Lower lobe of right lung (tissue), 2 donors: ENCODE measurements at places on chromosomes 5 and 9. TPM values are rescaled to one million over a fixed set of nuclear protein-coding genes. Genes with fewer than 3 reads are reported as not detected.

DNA sequence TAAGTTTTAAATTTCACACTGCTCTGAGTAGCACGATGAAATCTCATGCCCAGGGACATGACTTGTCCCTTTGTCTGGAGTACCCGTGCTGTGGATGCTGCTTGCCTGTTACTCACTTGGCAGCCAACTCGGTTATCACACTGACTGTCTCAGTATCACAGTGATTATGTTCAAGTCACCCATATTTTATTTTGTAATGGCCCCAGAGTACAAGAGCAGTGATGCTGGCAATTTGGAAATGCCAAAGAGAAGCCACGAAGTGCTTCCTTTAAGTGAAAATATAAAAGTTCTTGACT, 22.8 kb upstream of the SCGB3A2 start:
- no peak for DNase-seq
- H3K36me3 ChIP-seq: no peaks in the 10 kb centered on the region

GRCh38 chr5:20335978-20336377, 348.0 kb upstream of the CDH18 start:
- H3K4me1 ChIP-seq: no peaks in the 10 kb centered on the region
- no peaks in the 10 kb centered on the region for H3K27me3 ChIP-seq
- no peaks in the 10 kb centered on the region for H3K36me3 ChIP-seq
- no peak overlapping the region for H3K27ac ChIP-seq
- H3K4me3 ChIP-seq: no peak overlapping the region

DNA sequence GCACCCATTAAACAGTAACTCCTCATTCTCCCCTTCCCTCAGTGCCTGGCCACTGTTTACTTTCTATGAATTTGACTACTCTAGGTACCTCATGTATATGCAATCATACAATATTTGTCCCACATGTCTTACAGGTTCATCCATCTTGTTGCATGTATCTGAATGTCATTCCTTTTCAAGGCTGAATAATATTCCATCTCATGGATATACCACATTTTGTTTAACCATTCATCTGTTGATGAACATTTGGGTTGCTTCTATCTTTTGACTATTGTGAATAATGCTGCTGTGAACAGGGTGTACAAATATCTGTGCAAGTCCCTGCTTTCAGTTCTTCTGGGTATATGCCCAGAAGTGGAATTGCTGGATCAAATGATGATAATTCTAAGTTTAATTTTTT, 40.9 kb downstream of the INIP start:
- no peak overlapping the region for H3K4me3 ChIP-seq
- no peak for DNase-seq
- no peaks in the 10 kb centered on the region for H3K36me3 ChIP-seq
- no peaks in the 10 kb centered on the region for H3K4me1 ChIP-seq

- H3K27me3 ChIP-seq: no peaks in the 10 kb centered on the region
- no peak overlapping the region for H3K27ac ChIP-seq
- H3K36me3 ChIP-seq: no peaks in the 10 kb centered on the region
- H3K4me1 ChIP-seq: no peaks in the 10 kb centered on the region
- no peak overlapping the region for H3K4me3 ChIP-seq
Measured at GRCh38 chr5:106974272-106974671, 696.5 kb downstream of the EFNA5 start.

DNA sequence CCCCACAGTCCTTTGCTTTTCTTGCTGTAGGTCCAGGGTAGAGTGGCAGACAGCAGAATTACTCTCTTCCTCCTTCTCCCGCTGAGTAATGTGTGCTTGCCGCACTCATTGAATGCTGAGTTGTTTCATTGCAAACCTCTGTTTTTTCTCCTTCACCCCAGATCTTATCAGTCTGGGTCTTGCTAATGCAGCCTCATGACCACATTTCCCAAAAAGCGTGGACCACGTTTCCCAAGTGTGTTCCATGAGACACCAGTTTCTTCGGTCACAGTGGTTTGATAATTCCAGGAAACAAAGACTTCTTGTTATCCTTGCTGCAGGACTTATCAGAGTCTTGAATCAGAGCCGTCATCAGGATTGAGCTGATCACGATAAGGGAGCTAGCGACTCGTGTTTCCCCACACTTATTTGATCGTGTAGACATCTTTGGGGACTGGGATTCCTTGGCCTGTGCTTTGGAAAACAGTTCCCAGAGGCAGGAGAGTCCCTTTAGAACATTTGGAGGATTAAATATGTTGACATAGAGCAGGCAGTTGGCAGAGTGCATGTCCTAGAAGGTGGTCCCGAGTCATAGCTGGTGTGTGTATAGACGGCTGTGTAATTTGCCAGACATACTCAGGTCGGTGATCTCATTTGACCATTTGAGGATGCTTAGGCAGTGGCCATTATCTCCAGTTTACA, 4.4 kb downstream of the LRRC8A start:
- peaks cover 42% of the 10 kb centered on the region for H3K36me3 ChIP-seq
- no peaks in the 10 kb centered on the region for H3K27me3 ChIP-seq
- no peak for DNase-seq
- peak overlapping the region; percentile 18 for H3K4me3 ChIP-seq
- H3K27ac ChIP-seq: peak overlapping the region; percentile 20
- H3K4me1 ChIP-seq: peaks cover 67% of the 10 kb centered on the region

- H3K4me3 ChIP-seq: peak overlapping the region; percentile 93
- peak overlapping the region; percentile 98 for H3K27ac ChIP-seq
- peak; percentile 82 for DNase-seq
Measured at GRCh38 chr9:2016408-2017330, 1.5 kb downstream of the SMARCA2 start.

DNA sequence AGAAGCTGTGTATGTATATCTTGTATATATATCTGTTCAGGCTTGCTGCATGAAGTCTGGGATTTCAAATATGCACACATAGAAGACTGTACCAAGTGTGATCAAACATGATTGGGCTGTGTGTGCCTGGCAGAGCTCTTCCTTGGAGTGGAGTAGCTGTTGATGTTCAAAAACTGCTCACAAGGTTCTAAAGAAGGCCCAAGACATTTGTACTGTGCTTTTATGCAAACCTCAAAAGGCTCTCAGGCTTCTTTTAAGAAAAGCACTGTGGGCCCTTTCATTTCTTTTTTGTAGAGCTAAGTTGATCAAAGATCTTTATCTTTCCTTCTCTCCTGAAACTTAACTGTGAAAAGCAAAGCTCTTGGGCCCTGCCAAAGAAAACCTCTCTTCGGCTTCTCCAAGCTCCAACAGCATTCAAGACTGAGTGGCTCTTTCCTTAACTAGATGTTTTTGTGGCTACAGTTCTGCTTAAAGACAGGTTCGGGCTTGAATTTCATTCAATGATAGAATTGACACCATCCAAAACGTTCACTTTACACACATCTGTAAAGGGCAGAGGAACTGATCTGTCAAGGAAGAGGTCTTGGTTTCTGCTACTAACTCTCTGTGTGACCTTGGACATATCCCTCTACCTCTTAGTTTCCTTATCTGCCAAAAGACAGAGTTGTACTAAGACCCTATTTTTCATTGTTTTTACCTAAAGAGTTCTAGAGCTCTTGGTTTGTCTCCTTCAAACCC, 105.8 kb upstream of the IL6ST start:
- no peaks in the 10 kb centered on the region for H3K36me3 ChIP-seq
- no peaks in the 10 kb centered on the region for H3K27me3 ChIP-seq
- DNase-seq: no peak
- H3K4me1 ChIP-seq: peaks cover 32% of the 10 kb centered on the region
- no peak overlapping the region for H3K4me3 ChIP-seq
- no peak overlapping the region for H3K27ac ChIP-seq

- DNase-seq: no peak
- H3K4me1 ChIP-seq: no peaks in the 10 kb centered on the region
- H3K27ac ChIP-seq: no peak overlapping the region
- H3K36me3 ChIP-seq: no peaks in the 10 kb centered on the region
Measured at GRCh38 chr5:21254161-21254560, 1266.2 kb upstream of the CDH18 start.

DNA sequence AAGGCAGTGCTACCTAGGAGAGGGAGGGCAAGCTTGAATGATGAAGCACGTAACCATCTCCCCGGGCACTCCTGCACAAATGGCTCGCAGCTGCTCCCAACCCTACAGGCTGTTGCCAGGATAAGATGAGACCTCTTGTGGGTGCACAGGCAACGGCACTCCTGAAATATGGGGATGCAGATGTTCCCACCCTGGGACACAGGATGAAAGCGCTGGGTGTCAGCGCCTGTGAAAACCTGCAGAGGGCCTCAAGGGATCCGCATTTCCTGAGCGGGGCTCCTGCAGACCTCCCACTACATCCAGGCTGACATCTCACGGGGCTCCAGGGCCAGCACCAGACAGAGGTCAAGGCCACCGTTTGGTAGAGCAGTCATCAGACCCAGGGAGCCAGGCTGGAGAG, 60.7 kb downstream of the SMIM23 start:
- no peaks in the 10 kb centered on the region for H3K4me1 ChIP-seq
- H3K4me3 ChIP-seq: no peak overlapping the region
- no peak overlapping the region for H3K27ac ChIP-seq
- DNase-seq: no peak
- H3K36me3 ChIP-seq: no peaks in the 10 kb centered on the region
- no peaks in the 10 kb centered on the region for H3K27me3 ChIP-seq

DNA sequence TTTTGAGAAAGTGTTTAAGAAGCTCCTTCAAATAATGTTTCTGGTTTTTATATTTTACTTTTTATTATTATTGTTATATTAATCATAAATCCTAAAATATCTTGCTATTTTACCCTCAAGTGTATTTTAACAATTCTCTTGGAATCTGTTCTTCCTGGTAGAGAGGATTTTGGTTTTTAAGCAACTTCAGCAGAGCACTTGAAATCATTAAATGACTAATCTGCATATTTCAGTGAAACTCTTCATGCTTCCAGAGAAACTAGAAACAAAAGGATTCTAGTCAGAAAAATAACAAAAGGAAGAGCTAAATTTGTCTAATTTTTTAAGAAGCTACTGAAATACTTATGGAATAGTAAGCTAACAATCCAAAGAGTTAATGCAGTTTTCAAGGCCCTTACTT, 1057.3 kb downstream of the TLE1 start:
- DNase-seq: no peak
- no peaks in the 10 kb centered on the region for H3K27me3 ChIP-seq
- H3K4me3 ChIP-seq: no peak overlapping the region
- no peak overlapping the region for H3K27ac ChIP-seq
- H3K4me1 ChIP-seq: no peaks in the 10 kb centered on the region

- H3K4me1 ChIP-seq: peaks cover 3% of the 10 kb centered on the region
- H3K27me3 ChIP-seq: no peaks in the 10 kb centered on the region
- DNase-seq: no peak
Measured at GRCh38 chr9:83405759-83406158, 132.4 kb downstream of the FRMD3 start.

- no peaks in the 10 kb centered on the region for H3K27me3 ChIP-seq
- H3K4me1 ChIP-seq: no peaks in the 10 kb centered on the region
- DNase-seq: no peak
Measured at GRCh38 chr9:90142580-90142979, 500.0 kb downstream of the DIRAS2 start.

DNA sequence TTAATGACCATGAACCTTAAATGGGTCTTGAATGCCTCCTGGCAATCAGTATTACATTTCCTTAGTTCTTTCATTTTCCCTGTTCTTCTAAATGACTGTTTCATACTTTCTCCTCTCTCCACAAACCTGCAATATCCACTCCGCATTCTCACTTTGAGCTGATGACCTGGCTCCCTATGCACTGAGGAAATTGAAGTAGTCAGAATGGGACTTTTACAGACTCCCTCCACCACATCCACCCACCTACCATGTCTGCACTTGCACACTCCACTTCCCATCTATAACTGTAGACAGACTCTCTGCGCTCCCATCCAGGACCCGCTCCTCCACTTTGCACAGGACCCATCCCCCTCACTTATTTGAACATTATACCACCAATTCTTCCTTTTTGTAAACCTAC, 36.2 kb upstream of the GZMA start:
- H3K4me1 ChIP-seq: no peaks in the 10 kb centered on the region
- no peaks in the 10 kb centered on the region for H3K27me3 ChIP-seq
- no peaks in the 10 kb centered on the region for H3K36me3 ChIP-seq

DNA sequence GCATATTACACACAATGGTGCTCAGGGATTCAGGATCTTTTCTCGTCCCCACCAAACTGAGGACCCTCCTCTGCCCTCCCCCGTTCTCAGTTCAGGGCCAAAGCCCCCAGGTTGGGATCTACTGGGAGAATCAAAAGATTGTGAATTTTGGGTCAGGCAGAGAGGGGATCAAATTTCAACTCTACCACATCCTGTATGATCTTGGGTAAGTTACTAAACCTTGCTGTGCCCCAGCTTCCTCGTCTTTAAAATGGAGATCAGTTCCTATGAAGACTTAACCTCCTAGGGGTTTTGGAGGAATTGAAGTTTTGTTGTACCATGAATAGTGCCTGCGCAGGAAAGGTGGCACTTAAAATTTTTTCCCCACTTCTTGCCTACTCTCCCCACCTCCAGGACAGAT, 62.4 kb downstream of the RAI14 start:
- no peaks in the 10 kb centered on the region for H3K36me3 ChIP-seq
- no peak overlapping the region for H3K27ac ChIP-seq
- no peaks in the 10 kb centered on the region for H3K27me3 ChIP-seq
- no peak overlapping the region for H3K4me3 ChIP-seq
- peaks cover 18% of the 10 kb centered on the region for H3K4me1 ChIP-seq

DNA sequence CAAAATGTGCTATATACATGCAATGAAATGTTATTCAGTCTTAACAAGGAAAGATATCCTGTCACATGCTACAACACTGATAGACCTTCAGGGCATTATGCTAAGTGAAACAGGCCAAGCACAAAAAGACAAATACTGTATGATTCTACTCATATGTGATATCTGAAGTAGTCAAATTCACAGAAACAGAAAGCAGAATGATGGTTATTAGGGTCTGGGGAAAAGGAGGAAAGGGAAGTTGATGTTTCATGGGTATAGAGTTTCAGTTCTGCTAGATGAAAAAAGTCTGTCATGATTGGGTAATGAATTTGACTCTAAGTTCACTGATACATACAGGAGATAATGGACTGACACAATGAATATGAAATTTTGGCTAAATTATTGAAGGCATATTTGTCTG, 11.2 kb upstream of the RIC1 start:
- H3K4me3 ChIP-seq: no peak overlapping the region
- no peaks in the 10 kb centered on the region for H3K36me3 ChIP-seq
- peaks cover 19% of the 10 kb centered on the region for H3K4me1 ChIP-seq
- H3K27ac ChIP-seq: no peak overlapping the region

GRCh38 chr5:141825791-141826560, 52.2 kb downstream of the PCDH1 start:
- H3K27me3 ChIP-seq: no peaks in the 10 kb centered on the region
- no peaks in the 10 kb centered on the region for H3K36me3 ChIP-seq
- no peak for DNase-seq
- H3K4me3 ChIP-seq: no peak overlapping the region
- H3K4me1 ChIP-seq: peaks cover 24% of the 10 kb centered on the region

GRCh38 chr9:114588210-114588609, 641 bp downstream of the ATP6V1G1 start:
- H3K27me3 ChIP-seq: no peaks in the 10 kb centered on the region
- peak overlapping the region; percentile 96 for H3K27ac ChIP-seq
- H3K4me3 ChIP-seq: peak overlapping the region; percentile 97
- H3K4me1 ChIP-seq: peaks cover 48% of the 10 kb centered on the region
- no peak for DNase-seq

The FAM78A gene
- total RNA-seq: 18.3 TPM

The FUT7 gene
- 1.1 TPM for total RNA-seq

The CCDC152 gene
- 1.3 TPM for total RNA-seq

The PCDH12 gene
- 14.9 TPM for total RNA-seq

The SLC6A19 gene
- not detected for total RNA-seq
